Right renal pelvis (tissue), 4 donors: ENCODE measurements at places on chromosomes 16 and 17.

DNA sequence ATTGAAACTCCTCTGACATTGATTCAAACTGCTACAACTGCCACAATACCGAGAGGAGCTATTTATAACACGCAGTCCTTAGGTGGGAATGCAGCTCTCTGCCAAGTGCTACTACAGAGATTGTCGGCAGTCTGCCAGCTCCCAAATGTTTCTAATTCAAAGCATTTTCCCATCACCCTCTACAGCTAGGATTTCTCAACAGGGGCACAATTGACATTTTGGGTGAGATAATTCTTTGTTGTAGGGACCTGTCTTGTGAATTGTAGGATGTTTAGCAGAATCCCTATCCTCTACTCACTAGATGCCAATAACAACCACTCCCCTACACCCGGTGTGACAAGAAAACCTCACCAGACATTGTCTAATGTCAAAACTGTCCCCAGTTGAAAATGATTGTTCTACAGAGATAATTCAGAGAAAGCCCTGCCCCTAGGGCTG is 7.8 kb upstream of the N4BP1 start:
- no peak for DNase-seq

- no peak for DNase-seq
Observed at GRCh38 chr17:16488186-16488967, 3.6 kb downstream of the LRRC75A start.

GRCh38 chr17:71580220-71580619 is 540.6 kb upstream of the SOX9 start:
- no peak for DNase-seq

GRCh38 chr16:57626420-57627170 is 1.8 kb upstream of the ADGRG1 start:
- no peak for DNase-seq

DNA sequence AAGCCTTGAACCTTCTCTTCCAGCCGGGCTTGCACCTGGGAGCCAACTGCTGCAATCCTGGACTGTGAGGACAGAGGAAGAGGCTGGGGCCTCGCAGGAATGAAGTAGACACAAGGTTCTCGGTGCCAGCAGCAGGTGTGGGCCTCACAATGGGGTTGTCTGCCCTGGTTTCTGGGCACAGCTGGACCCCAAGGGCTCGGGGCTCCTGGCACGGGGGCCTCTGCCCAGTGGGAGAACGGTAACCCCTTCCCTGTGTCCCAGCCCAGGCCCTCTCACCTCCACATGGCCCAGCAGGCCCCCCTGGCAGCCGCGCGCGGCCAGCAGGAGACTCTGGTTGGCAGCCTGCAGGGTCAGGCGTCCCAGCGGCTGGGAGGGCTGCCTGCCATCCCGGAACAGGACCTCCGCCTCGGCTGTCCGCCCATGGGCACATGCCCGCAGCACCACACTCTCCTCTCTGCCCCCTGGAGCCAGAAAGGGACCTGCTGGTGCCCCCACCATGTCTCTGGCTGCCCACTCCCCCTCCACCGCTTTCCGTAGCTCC is 46.9 kb downstream of the RMI2 start:
- no peak for DNase-seq

DNA sequence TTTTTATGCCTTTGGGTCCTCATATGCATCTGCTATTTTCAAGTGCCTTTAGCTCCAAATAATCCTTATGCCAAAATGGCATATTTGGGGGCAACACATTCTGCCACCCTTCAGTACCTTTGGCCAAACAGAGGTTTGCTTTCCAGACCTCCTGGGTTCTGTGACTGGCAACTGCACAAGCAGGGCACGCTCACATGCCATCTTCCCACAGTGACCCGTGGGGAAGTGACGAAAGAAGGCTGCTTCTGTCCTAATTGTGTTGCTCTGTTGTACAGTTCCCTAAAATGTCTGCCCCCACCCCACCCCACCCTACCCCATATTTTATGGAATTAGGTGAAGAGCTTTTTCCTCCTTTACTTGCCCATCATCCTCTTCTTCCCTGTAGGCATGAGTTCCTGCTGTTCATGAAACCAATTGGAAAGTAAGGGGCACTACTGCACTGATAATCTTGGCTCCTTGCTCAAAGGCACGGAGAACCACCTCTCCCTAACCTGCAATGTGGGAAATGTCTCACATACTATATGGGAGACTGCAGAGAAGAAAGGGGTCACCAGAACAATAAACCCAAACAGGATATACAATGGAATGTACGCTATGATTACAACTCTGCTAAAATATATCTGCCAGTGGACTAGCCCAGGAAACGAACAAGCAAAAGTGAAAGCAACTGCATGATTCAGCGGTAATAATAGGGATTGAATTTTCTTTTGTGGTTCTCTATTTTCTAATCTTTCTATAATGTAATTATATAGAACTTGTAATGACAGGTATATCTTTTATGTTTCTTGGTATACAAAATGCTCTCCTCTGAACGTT is 3.3 kb upstream of the SLFN12L start:
- DNase-seq, result no peak

DNA sequence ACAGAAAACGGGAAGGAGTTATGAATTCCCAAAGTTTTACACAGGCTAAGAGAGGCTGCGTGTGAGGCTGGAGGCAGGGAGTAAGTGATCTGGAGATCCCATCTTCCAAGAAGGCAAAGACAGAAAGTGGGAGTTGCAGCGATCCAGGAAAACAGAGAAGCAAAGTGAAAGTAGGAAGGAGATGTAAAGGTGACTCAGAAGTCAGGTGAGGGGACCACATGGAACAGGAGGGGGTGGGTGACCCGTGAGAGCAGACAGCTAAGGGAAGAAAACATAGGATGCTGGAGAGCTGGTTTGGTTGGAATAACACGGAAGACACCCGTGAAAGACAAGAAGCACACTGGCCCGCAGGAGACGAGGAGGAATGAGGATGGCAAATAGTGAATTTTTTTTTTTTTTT is 1.3 kb downstream of the ALOX12 start:
- no peak for DNase-seq

GRCh38 chr17:74840989-74841666 is 18.6 kb downstream of the GRIN2C start:
- no peak for DNase-seq

DNA sequence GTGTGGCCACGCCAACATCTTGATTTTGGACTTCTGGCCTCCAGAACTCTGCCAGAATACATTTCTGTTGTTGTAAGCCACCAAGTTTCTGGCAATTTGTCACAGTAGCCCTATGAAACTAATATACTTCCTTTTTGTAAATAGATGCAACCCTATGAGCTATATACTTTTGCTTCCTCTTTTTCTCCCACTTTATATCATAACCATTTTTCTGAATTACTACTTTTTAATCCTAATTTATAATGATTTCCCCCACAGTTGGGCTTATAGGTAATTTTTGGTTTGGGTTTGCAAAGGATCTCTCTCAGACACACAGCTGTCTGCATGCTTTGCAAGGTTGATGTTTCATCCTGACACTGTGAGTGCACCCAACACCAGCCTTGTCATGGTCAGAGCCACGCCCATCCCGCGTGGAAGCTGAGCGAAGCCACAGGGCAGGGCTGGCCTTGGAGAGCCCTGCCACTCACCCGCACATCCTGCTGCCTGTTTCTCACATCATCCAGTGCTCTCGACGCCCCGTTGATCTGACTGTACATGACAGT is 5.8 kb downstream of the TRIM25 start:
- no peak for DNase-seq

DNA sequence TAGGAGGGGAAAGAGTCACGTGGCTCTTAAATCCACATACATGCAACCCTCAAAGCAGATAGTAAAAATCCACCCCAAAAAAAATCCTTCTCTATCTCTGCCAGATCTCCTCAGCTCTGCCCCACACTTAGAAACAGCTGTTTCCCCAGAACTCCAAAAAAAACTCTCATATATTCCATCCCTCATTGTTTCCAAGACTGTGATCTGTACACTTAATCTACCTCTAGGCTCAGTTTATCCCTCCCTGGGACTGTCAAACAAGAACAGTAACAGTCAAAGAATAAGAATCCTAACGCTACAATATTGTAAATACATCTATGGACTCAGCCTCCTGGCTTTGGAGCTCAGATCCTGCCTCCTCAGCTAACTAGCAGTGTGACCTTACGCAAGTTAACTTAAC is 11.6 kb downstream of the CUEDC1 start:
- no peak for DNase-seq

DNA sequence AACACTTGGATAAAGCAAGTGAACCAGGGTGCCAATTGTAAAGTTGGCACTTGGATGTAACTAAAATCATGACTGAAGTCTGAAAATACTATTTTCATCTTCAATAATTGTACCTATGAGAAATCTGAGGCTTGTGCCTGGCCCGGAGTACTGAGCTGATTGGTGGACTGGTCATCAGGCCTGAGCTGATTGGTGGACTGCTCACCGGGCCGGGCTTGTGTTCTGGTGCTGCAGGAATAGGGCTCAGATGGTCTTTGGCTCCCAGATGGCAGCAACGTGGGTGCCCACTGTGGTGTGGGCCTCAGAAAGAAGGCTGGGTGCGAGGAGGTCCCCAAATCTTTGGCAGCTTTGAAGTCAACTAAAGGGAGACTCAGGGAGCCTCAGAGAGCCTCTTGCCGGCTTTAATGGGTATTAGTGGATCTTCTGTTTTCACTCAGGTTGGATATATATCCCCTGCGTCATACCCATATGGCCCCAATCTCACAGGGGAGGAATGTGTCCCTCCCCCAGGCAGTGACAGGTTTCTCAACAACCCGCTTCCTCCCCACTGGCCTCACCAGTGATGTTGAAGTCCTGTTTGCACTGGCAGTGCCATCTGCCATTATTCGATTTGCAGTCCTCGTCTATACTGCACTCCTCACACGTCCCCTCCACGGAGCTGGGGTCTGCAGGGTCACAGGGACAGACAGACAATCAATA is 4.7 kb downstream of the UMOD start:
- DNase-seq, result no peak

- no peak for DNase-seq
Observed at GRCh38 chr17:58047376-58048150, 35.7 kb upstream of the DYNLL2 start.

GRCh38 chr17:35171834-35172233 is 22.4 kb downstream of the SLC35G3 start:
- no peak for DNase-seq

GRCh38 chr16:28208824-28209223 is 2.9 kb downstream of the XPO6 start:
- DNase-seq, result no peak

DNA sequence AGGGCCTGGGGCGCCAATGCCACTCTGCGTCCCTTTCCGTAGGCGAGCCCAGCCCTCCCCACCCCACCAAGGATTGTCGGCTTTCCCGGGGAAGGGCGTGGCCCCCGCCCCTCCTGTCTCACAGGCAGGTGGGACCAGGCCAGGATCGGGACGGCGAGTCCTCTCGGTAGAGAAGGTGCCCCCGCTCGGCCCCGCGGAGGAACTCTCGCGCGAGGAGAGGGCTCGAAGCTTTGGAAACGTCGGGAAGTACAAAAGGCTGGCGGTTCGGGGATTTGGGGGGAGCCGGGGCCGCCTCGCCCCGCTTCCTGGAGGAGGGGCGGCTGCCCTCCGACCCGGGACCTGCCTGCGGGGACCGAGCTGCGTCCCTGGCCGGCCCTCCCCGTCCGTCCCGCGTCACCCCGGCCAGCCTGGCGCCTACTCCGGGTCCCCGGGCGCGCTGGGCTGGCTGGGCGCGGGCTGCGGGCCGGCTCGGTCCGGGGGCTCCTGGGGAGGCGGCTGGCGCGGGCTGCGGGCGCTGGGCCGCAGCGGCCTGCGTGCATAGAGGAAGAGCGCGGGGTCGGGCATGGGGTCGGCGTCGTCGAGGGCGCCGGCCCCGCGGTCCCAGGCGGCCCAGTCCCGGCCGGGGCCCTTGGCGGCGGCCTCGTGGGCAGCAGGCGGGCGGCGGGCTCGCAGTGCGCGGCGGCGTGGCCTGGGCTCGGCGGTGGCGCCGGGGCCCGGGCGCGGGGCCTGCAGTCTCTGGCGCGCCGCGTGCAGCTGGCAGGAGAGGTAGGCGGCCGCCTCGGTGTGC is 12.6 kb upstream of the CLUH start:
- no peak for DNase-seq
